Hematopoietic multipotent progenitor cell treated with erythropoietin and hydrocortisone succinate and interleukin-3 and kit ligand, for 4 days (in vitro differentiated cells): ENCODE measurements at places on chromosomes 11 and 22.
A peak's percentile ranks its signal among the peaks of the same experiment; 100 is the strongest.

- peak; percentile 73 for DNase-seq
Observed at GRCh38 chr11:125123947-125124617, 12.7 kb upstream of the TMEM218 start.

- DNase-seq: no peak
Observed at GRCh38 chr11:2804701-2805387, 80.7 kb downstream of the CDKN1C start.

DNA sequence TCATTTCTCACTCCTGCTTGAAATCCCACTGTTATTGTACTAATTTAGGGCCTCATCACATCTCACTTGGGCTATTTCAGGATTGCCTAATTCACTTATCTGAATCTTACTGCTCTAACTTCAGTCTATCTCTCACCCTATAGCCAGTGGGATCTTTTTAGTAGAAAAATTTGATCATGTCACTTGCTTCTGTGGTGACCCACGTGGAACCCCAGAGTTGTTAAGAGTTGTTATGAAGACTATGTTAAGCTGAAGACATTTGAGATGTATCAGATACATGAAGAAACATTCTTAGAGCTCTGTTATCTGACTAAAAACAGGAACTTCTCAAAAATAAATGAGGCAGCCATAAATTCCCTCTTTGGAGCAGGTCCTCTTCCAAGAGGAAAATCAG lies 1375.6 kb upstream of the TENM4 start:
- DNase-seq: peak; percentile 16

- peak; percentile 8 for DNase-seq
Observed at GRCh38 chr11:8545698-8546366, 48.2 kb downstream of the STK33 start.

DNA sequence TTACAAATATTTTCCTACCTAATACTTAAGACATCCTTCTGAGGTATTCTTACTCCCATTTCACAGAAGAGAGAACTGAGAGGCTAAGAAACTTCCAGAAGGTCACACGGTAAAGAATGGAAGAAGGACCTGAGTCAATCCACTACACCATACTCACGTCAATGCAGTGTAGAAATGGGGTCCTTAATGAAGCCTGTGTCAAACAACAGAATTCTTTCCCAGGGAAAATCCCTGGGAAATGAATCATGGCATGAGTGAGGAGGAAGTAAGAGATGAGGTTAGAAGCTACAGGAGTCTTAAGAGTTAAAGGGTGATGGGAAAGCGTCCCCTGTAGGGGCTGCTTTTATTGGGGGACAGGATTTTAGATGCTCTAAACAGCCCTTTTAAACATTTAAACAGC lies 147.9 kb downstream of the C11orf91 start:
- DNase-seq: no peak

- no peak for DNase-seq
Observed at GRCh38 chr11:91823252-91823830, 401.3 kb upstream of the FAT3 start.

DNA sequence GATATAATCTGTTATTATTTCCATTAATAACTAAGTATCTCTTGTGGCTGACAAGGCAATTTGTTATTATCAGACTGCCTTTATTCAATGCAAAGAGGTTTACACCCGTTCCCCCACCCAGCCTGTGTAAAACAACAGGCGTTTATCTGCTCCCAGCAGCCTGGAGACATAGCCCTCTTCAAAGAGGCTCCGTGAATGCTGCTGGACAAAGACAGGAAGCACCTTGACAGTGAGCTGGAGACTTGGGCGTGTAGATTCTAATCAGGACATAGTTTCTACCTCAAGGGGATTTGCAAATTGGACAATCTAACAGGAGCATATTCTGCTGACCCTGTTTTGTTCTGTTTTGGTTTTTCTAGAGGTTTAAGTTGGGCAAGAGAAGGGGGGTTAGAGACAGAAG lies 733.0 kb upstream of the KIRREL3 start:
- DNase-seq: peak; percentile 96

DNA sequence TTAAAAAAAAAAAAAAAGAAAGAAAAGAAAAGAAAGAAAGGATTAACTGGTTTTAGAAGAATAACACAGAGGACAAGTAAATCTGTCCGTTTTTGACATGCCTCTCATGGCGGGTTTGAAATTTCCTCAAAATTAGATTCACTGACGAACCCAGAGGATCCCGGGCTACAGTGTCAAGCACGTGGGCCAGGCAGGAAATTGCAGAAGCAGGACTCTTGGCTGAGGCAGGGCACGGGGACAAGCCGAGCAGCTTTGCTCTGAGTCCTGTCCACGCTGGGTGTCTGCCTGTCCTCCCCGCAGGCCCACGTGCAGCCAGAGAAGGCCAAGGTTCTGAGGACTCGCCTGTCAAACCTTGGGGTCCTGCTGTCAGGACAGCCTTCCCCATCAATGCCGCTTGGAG lies 24.7 kb downstream of the GAL start:
- DNase-seq: no peak

DNA sequence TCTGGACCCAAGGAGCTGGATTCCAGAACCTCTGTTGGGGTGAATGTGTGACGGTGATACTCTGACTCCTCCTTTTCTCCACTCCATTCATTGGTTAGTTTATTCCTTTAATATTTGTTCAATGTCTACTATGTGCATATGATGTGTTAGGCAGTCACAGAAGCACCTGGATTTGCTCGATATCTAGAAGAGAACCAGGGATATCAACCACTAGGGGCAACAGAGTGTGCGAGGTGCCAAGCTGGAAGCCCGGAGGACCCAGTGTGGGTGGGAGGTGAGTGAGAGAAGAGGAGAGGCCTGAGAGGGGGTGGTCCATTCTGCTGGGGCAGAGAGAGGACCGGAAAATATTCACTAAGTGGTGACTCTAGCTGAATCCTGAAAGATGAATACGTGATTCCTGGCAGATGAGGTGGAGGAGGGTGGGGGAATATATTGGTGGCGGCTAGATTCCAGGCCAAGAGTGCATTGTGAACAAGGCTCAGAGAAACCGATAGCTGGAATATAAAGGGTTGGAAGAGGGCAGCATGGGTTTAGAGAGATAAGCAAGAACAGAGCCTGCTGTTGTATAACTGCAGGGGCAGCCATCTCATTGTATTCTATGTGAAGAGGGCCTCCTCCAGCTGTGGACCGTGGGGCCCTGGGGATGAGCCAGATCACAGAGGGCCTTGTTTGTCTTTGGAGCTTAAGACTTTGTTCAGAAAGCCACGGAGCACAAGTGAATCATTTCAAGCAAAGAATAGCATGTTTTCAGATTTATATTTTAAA lies 6.9 kb upstream of the TIMP3 start:
- no peak for DNase-seq

- no peak for DNase-seq
Observed at GRCh38 chr11:59199546-59200422, 12.9 kb downstream of the MPEG1 start.

DNA sequence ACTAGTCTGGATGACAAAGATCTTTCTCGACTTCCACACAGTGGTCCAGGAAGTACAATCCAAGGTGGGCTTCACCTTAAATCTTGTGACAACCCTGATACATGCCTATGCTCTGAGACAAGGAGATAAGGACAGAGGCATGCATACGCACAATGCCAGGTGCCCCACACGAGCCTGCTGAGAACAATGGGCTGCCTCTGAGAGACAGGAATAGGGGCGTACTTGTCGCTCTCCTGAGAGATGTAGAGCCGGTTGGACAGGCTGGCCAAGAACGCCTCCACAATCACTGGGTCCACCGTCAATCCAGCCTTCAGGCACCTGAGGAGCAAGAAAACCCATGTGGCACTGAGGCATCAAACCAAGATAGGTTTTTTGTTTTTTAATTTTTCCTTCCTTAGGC lies 25.5 kb downstream of the SERPIND1 start:
- no peak for DNase-seq

GRCh38 chr11:115724666-115725065 lies 220.5 kb upstream of the CADM1 start:
- DNase-seq: no peak

GRCh38 chr11:2581151-2581930 lies 118.5 kb downstream of the KCNQ1OT1 start:
- DNase-seq: no peak

DNA sequence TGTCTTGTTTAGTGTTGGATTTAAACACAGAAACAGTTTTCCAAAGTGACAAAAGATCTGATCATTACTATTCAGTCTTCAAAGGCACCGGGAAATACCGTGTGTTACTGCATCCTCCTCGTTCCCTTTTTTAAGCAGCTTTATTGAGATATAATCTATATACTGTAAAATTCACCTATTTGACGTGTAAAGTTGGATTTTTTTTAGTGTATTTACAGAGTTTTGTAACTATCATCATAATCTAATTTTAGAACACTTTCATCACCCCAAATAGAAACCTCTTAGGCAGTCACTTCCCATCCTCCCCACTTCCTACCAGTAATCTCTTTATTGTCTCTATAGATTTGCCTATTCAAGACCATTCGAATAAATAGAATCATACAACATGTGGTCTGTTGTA lies 1.4 kb downstream of the ANO5 start:
- DNase-seq: peak; percentile 7

- DNase-seq: no peak
Observed at GRCh38 chr11:104060004-104060794, 23.8 kb downstream of the DDI1 start.

DNA sequence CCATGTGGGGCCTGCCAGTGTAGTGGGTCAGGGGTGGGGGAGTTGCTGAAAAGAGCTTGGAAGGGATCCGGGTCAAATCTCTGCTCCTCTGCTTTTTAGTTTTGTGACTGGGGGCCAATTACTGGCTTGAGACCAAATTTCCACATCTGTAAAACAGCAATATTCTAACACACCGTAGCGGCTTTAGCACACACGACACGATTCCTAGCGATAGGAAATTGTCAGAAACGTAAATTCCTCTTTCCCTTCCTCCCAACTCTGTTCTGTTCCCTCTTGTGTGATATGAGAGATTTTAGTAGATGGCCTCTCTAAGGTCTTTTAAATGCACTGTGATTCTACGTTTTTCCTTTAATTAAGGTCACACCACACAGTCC lies 71.9 kb downstream of the MICAL2 start:
- DNase-seq: no peak

DNA sequence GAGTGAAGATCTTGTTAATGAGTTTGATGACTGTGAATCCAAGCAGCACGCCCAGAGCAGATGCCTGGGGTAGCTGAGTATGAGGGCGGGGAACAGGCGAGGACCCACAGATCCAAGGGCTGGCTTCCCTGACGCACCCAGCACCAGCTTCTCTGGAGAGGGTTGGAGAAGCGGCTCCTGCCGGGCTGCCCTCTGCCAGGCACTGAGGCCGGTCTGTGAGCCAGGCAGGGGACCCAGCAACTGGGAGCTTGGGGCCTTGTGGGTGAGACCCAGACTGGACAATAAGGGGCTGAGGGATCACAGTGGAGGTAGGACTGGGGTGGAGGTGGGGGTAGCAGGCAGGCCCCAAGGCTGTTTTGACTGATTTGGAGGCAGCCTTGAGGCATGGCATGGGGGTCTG lies 8.6 kb upstream of the SYT12 start:
- no peak for DNase-seq

- no peak for DNase-seq
Observed at GRCh38 chr11:8333811-8334401, 70.2 kb upstream of the LMO1 start.

GRCh38 chr22:31841078-31841827 lies 87.4 kb downstream of the DEPDC5 start:
- no peak for DNase-seq

DNA sequence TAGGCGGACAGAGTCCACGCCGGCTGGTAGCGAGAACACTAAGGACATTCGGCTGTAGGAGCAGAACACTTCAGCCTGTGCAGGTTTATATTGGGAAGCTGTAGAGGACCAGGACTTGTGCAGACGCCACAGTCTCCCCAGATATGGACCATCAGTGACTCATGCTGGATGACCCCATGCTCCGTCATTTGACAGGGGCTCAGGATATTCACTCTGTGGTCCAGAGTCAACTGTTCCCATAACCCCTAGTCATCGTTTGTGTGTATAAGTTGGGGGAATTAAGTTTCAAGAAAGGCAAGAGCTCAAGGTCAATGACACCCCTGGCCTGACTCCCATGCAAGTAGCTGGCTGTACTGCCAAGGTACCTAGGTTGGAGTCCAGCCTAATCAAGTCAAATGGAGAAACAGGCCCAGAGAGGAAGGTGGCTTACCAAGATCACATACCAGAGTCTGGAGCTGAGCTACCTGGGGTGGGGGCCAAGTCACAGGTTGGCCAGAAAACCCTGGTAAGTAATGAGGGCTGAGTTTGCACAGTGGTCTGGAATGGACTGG lies 17.2 kb downstream of the P2RY2 start:
- no peak for DNase-seq

GRCh38 chr22:41841085-41841712 lies 8.3 kb downstream of the SREBF2 start:
- DNase-seq: no peak

DNA sequence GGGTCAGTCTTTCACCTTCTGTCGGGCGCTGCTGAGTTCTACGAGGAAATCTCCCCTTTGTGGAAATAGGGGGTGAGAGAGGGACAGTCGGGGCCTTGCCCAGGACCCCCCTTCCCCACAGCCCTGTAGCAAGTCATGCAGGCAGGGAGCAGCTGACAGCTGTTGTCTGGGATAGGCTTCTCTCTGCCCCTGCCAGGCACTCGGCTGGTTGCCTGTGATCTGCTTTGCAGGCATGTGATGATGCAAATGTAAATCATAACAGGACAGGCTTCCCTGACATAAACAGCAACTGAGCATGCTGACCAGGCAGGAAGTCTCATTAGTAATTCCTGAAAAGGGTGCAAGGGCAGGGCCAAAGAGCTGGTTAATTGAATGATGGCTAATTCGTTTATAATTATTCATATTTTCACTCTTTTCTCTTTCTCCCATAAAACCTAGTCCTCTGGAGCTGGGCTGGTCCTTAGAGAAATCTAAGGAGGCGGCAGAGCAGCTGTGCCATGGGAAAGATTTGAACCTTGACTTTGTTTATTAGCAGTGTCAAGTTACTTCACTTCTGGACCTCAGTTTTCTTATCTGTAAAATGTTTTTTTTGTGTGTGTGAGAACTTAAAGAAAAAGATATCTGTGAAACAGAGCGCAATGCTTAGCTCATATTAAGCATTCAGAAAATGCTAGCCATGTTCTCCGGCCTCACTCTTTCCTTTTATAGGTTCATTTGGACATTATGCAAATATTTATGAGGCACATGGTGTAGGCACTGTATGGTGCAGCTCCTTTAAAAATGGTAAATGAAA lies 129.7 kb downstream of the LDLRAD3 start:
- peak; percentile 65 for DNase-seq

- no peak for DNase-seq
Observed at GRCh38 chr11:83557653-83558052, 271.5 kb upstream of the CCDC90B start.

DNA sequence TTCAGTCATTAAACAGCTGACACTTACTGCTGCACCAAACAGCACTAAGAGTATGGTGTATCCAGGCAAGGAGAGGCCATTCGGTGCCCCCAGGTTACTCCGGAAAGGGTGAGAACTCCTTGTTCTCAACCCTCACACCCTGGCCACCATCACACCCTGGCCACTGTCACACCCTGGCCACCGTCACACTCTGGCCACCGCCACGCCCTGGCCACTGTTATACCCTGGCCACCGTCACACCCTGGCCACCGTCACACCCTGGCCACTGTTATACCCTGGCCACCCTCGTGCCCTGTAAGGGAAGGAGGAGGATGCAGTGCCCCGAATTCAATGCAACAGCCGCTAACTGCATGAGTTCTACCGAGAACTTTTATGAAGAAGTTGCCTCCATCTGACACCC lies 644.4 kb downstream of the TBC1D22A start:
- no peak for DNase-seq
